ENCODE measurements at places on chromosomes 11 and 22. TPM values are rescaled to one million over a fixed set of nuclear protein-coding genes. Genes with fewer than 3 reads are reported as not detected.

- H3K4me1 ChIP-seq: peaks cover 41% of the 10 kb centered on the region
- H3K36me3 ChIP-seq: no peaks in the 10 kb centered on the region
- no peak for DNase-seq
- H3K4me3 ChIP-seq: no peak overlapping the region
Measured at GRCh38 chr11:87002918-87003317, 34.8 kb upstream of the TMEM135 start.

DNA sequence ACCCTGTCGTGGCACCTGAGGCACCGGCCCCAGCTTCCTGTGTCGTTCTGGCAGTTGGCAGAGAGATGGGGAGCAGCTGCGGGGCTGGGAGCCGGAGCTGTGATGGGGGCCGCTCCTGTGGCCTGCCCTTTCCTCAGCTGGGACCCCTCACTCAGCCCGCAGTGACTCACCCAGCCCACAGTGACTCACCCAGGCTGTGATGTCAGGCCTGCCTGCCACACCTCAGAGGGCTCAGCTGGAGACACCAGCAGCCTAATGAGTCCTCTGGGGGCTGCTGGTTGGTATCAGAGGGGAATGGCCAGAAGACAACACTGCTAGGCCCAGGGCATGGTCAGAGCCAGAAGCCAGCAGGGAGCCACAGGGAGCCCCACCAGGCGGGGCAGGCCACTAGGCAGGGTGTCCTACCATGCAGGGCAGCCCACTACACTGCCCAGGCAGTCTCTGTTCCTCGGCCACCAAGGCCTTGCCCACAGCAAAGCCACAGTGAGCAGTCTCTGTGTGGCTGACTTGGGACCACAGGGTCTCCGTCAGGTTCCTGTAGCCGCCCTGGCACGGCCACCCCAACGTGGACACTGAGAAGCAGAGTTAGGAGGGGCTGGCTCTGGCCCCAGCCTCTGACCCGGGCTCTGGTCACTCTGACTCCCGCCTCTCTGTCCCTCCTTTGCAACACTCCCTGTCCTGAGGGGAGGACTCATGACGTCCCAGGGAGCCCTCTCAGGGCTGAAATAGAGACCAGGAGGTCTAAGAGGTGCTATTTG is 4.2 kb upstream of the FXYD2 start:
- H3K4me1 ChIP-seq: peaks cover 8% of the 10 kb centered on the region
- peaks cover 78% of the 10 kb centered on the region for H3K27me3 ChIP-seq
- H3K36me3 ChIP-seq: no peaks in the 10 kb centered on the region

GRCh38 chr11:74030723-74031676 is 22.1 kb upstream of the UCP3 start:
- H3K4me3 ChIP-seq: no peak overlapping the region
- peaks cover 19% of the 10 kb centered on the region for H3K36me3 ChIP-seq
- H3K27ac ChIP-seq: no peak overlapping the region
- H3K4me1 ChIP-seq: peaks cover 27% of the 10 kb centered on the region

DNA sequence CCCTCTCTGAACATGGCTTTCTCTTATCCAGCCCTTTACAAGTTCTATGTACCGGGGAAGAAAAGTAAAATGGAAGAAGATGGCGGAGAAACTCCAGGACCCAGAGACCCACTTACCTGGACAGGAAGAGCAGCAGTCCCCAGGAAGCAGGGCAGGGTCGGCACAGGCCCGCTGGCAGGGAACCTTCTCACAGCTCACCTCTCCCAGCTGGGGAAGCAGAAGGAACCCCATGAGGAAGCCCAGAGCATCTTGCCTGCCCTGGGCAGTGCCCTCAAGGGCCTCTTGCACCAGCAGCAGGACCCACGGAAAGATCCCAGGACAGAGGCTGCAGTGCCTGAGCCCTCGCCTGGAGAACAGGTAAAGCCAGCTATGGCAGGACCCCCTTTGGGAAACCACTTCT is 23.4 kb downstream of the PGA5 start:
- H3K4me1 ChIP-seq: peaks cover 4% of the 10 kb centered on the region
- no peak overlapping the region for H3K27ac ChIP-seq
- no peak for DNase-seq
- H3K36me3 ChIP-seq: no peaks in the 10 kb centered on the region
- H3K4me3 ChIP-seq: no peak overlapping the region
- no peaks in the 10 kb centered on the region for H3K27me3 ChIP-seq

- H3K4me3 ChIP-seq: peak overlapping the region; percentile 98
- DNase-seq: no peak
- H3K36me3 ChIP-seq: no peaks in the 10 kb centered on the region
- no peak overlapping the region for H3K27ac ChIP-seq
- H3K27me3 ChIP-seq: no peaks in the 10 kb centered on the region
- H3K4me1 ChIP-seq: no peaks in the 10 kb centered on the region
Measured at GRCh38 chr22:21981874-21982273, 713 bp downstream of the TOP3B start.

DNA sequence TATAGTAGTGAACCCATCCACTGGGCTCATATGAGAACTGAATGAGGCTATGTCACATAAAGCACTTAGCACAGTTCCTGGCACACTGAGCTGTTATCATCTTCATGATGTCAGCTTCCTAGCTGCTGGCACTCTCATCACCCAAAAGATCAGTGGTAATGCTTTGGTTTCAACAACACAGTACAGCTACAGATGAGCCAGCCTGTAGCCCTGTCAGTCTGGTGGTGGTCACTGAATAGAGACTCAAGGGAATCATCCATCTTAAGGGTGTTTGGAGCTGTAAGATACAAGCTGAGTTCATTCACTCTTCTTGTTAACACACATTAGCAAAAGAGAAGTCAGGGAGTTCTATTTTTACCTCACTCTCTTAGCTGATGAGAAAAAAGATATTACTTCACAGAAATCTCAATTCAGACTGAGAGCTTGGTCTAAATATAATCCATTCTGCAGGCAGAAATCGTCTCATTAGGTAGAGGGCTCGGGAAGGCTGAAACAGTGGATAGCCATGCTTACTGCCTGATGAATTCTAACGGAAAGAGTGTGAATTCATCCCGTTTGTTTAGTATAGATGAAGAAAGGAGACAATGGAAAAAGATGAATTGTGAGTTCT is 6.3 kb upstream of the SLC1A2 start:
- H3K27me3 ChIP-seq: peaks cover 89% of the 10 kb centered on the region
- no peaks in the 10 kb centered on the region for H3K4me1 ChIP-seq
- H3K27ac ChIP-seq: no peak overlapping the region

UCP3 gene
- total RNA-seq: 1.2 TPM

GANAB gene
- 290 TPM for total RNA-seq

DRAP1 gene
- total RNA-seq: 1,531 TPM
